ENCODE measurements at places on chromosomes 7 and 10.

GRCh38 chr10:106655636-106656035 lies 508.9 kb downstream of the SORCS1 start:
- DNase-seq, result no peak

GRCh38 chr10:112336556-112337201 lies 37.2 kb upstream of the ACSL5 start:
- DNase-seq, result no peak

DNA sequence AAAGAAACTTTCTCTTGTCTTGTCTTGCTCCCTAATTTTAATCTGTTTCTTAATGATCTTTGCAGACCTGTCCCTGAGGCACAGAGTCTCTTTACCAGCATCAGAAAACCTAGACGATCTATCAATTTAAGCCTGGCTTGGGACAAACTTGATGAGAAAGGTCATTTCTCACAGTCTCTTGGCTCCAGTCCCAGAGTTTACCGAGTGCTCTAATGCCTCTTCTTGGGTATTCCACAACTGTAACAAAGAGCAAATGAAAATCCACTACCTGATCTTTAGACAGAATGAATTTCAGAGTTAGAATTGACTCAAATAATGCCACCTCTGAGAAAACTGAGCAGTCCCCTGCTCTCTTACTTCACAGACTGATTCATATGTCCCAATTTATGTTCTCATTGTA lies 106.4 kb upstream of the DNAJB12 start:
- DNase-seq, result no peak

- no peak for DNase-seq
Measured at GRCh38 chr7:113799896-113800295, 118.9 kb downstream of the PPP1R3A start.

DNA sequence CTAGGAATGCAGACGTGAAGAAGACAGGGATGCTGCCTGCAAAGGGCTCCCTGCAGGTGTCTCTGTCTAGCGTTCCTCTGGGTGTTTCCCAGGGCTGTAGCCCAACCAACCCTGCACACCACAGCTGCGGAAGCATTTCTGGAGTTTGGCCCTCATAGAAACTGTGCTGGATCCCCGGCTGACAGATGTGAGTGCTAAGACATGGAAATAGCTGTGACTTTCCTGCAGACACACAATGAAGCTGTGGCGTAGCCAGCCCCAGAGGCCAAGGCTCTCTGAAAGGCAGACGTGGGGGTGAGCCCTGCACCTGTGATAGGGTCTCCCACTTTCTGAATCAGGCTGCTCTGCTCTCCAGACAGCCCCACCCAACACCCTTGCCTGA lies 44.8 kb downstream of the ADCYAP1R1 start:
- DNase-seq, result no peak

DNA sequence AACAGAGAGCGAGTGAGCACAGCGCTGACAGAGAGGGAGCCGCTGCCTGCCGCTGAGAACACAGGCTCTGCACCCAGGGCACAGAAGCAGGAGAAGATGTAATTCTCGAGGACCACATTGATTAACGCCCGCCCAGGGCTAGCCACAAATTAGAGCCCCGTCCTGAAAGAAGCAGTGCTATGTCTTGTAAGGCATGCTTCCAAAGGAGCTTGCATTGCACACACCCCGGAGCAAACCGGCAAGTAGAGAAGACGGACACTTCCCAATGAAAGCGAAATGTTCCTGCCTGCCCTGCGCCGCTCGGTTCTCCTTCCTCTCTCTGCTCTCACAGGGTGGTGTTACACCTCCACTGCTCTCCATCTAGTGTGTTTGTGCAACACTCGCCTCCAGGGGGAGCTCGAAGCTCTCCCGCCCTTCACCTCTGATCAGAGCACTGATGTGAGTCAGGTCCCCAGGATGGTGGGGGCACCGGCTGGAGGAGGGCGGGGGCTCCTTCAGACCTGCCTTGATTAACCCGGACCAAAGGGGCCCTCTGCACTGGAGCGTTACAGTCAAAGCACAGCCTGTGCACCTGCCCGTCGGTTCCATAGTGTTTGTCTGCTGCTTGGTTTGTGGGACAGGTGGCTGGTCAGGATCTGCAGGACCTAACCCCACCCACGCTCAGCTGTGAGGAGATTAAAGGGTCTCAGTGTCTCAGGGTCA lies 316.5 kb downstream of the ADARB2 start:
- no peak for DNase-seq

- DNase-seq, result no peak
Measured at GRCh38 chr7:130079846-130080394, 9.6 kb downstream of the KLHDC10 start.

DNA sequence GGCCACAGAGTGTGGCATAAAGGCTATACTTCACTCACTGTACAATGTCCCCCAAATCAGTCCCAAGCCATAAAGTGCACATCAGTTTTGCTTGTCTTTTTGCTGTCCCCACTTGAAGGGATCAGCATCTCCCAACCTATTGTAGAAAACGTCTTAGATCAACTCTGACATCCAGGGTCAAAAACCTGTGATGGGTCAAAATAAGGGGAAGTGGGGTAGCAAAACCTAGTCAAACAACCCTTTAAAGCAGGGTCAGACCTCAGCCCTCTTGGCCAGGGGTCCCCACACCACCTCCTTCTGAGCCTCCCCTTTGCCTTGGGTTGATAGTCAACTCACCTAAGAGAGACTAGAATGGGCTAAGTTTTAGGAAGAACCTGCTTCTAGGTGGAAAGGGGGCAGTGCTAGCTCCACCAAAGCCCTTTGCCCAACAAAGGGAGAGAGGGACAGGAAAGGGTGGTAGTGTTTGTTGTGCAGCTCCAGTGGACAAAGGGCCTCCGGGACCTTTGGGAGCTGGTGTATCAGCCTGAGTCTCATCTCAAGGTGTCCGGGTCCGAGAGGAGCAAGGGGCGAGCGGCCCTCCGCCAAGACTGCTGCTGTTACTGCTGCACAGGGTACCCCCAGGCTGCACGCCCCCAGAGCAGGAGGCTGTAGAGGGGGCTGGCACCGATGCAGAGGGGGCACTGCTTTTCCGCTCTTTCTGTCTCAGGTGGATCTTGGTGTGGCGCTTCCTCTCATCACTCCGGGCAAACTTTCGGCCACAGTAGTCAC lies 3.3 kb downstream of the EGR2 start:
- no peak for DNase-seq

DNA sequence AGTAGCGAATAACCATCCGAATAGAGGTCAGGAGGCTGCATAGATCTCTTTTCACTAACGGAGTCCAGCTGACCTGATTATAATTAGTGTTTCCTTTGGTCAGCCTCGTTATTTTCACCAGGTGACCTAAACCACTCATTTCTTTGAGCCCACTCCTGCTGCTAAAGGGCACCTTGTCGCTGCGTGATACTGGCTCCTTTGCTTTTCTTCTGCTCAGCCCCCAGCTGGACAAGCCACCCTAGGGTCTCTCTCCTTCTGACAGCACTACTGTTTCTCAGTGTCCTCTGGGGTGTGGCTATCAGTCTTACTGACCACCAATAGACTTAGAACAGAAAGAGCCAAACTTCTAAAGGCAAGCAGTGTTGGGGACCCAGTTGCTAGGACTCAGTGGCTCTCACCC lies 2.7 kb upstream of the IGFBP3 start:
- no peak for DNase-seq

DNA sequence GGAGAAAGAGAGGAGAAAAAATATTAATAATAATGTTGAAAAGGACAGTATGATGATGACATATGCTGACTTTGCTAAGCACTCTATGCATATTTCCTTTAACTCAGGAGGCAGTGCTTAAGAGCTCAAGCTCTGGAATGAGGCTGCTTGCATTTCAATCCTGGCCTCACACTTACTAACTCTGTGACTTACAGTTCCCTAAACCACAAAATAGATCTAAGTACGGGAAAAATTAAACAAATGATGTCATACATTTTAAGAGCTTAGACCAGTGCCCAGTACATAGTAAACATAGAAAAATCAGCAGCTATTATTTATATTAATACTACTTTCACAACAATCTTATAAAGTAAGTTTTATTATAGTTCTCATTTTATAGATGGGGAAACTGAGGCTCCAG lies 61.3 kb downstream of the GFRA1 start:
- no peak for DNase-seq

DNA sequence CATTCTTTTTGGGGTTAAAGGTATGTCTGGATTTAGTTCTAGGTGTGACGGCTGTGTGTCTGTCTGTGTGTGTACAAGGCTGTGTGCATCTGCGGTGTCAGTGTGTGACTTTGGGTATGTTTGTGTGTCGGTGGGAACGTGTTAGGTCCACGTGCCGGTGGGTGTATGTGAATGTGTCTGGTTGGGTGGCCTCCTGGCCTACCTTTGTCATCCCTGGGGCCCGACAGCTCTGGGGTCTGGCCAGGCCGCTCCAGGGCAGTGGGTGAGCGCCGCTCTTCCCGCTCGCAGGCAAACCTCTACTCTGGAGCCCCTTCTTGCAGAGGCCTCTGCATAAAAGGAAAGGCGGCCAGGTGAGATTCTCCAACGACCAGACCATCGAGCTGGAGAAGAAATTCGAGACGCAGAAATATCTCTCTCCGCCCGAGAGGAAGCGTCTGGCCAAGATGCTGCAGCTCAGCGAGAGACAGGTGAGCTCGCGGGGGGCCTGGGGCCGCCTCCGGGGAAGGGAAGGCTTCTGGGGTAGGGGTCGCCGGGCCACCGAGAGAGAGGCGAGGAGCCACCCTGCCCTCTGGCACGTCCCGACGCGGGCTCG lies 2.4 kb downstream of the HHEX start:
- DNase-seq, result no peak

- no peak for DNase-seq
Measured at GRCh38 chr10:103254538-103255325, 9.0 kb downstream of the RPEL1 start.

GRCh38 chr7:102834999-102835398 lies 77.8 kb upstream of the LRRC17 start:
- no peak for DNase-seq

DNA sequence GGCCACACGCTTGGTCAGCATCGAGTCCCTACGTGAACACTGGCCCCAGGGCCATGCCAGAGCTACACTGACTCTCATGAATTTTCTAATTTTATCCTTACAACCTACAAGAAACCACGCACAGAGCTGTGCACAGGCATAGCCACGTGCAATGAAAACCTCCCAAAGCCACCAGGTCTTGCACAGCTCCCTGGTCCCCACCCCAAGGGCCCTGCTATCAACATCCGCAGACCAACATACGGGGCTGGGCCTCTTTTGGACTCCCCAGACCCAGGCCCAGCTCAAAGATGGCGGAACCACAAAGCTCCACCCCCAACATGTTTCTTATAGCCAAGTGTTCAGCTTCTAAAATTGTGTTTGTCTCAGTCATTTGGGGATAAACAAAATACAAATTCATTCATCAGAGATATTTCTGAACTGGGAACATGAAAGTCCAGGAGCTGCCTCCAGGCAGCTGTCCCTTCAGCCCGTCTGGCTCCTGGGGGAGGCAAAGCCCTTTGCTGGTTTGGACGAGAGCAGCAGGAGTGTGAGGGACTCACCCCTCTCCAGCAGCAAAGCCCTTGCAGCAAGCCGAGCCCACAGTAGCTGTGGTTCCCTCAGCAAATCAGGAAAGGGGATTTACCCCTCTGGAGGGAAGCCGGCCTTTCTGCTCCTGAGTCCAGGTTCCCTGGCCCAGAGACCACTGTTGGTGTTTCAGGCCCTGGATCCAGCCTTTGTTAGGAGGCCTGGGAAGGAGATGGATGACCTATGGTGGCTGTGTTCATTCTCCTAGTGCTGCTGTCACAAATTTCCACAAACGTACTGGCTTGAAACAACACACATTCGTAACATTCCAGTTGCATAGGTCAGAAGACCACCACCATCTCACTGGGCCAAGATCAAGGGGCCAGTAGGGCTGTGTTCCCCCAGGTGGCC lies 75.1 kb downstream of the OAT start:
- no peak for DNase-seq

DNA sequence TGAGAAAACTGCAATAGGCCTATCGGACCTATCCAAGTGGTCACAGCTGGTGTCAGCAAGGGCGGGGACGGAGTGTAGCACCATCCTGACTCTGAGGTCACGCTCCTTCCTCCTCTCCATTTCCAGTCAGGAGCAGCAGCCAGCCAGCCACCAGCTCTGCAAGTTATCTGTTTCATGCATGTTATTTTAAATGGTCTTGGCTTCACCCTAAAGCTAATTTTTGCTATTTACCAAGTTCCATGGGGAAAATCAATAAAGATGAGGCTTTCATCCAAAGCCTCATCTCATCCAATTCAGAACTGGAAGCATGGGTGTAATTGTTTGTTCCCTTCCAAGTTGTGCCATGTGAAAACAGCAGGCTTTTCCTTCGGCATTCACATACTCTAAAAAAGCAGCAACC lies 49.3 kb downstream of the ICA1 start:
- DNase-seq, result no peak

DNA sequence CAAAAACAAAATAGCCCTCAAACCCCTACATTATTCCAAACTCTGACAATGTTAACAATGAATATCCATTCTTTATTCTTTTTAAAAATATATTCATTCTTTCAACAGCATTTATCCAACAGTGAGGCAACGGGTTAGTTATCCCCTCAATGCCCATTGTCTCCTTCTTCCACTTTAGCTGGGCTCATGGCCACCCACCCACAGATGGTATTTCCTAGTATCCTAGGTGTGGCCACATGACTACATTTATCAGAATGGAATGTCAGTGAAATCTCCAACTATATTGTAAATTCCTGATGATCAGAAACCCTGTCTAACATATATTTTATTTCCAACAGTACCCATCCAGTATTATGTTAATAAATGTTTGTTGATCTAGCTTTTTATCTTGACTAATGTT lies 13.6 kb downstream of the HOXA1 start:
- DNase-seq, result no peak

DNA sequence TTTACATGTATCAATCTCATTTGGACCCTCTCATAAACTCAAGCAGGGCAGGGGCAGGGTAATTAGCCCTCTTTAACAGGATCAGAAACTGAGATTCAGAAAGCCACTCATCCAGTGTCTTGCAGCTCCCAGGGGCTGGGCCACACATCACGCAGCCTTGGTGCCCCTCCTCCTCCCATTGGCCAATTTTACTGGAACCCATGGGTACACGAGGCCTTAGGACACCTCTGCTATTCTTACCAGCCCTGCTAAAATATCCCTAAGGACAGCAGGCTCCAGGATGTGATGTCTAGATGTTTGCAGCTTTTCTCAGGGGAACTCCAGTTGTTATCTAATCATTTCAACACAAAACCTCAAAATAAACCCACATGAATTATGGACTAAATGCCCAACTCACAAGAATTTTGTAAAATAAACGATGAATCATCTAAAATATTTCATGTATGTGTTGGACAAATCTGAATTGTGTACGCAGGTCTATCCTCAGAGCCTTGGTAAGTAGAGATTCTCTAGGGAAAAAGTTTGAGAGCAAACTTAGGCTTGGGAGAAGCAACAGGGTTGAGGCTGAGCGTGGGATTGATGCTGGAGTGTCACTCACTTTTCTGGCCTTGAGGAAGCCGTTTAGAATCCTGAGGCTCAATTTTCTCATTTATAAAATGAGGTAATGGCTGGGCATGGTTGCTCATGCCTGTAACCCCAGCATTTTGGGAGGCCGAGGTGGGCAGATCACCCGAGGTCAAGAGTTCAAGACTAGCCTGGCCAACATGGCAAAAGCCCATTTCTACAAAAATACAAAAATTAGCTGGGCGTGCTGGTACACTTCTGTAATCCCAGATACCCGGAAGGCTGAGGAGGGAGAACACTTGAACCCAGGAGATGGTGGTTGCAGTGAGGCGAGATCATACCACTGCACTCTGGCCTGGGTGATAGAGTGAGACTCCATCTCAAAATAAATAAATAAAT lies 69.7 kb upstream of the TNS3 start:
- DNase-seq, result no peak

GRCh38 chr10:68179016-68179415 lies 52.9 kb downstream of the ATOH7 start:
- DNase-seq, result no peak

GRCh38 chr7:135537905-135538304 lies 19.8 kb upstream of the NUP205 start:
- no peak for DNase-seq
